ENCODE measurements at places on chromosomes 1 and 21.

DNA sequence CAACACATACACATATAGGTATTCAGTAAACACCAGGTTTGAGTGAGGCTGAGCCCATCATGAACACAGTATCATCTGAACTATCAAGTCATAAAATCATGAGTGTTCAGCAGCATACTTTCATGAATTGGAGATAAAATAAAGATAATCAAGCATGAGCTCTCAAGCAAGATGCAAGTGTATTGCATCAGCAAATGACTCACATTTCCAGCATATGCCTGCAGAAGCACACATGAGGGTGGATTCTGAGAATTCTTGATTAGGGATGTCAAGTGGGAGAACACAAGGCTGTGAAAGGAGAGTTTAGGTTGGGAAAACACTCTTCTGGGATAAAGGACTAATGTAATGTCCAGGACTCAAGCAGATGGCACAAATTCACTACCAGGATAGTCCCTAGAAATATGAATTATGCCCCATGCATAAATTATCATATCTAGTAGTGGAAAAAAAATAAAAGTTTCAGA, 299.2 kb downstream of the SRGAP2C start:
- peak; percentile 58 for DNase-seq

- no peak for DNase-seq
Measured at GRCh38 chr1:10217748-10218441, 7.5 kb downstream of the KIF1B start.

- DNase-seq, result no peak
Measured at GRCh38 chr21:25583370-25584130, 23.7 kb downstream of the MRPL39 start.

DNA sequence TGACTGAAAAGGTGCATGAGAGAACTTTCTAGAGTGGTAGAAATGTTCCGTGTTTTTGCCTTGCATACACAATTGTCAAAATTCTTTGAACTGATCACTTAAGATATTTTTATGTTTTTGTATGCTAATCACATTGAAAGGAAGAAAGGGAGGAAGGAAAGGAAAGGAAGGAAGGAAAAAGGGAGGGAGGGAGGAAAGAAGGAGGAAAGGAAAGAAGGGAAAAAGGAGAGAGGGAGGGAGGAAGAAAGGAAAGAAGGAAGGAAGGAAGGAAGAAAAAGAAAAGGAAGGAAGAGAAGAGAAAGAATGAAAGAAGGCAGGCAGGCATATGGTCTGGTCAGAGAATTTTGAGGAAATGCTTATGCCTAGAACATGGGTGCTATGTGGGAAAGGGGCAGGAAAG, 68.4 kb upstream of the PGBD5 start:
- no peak for DNase-seq

- DNase-seq, result peak; percentile 54
Measured at GRCh38 chr1:241985787-241986186, 13.1 kb downstream of the MAP1LC3C start.

GRCh38 chr1:241817956-241818612, 29.9 kb upstream of the EXO1 start:
- no peak for DNase-seq

- no peak for DNase-seq
Measured at GRCh38 chr1:106536741-106537140, 519.7 kb upstream of the PRMT6 start.

DNA sequence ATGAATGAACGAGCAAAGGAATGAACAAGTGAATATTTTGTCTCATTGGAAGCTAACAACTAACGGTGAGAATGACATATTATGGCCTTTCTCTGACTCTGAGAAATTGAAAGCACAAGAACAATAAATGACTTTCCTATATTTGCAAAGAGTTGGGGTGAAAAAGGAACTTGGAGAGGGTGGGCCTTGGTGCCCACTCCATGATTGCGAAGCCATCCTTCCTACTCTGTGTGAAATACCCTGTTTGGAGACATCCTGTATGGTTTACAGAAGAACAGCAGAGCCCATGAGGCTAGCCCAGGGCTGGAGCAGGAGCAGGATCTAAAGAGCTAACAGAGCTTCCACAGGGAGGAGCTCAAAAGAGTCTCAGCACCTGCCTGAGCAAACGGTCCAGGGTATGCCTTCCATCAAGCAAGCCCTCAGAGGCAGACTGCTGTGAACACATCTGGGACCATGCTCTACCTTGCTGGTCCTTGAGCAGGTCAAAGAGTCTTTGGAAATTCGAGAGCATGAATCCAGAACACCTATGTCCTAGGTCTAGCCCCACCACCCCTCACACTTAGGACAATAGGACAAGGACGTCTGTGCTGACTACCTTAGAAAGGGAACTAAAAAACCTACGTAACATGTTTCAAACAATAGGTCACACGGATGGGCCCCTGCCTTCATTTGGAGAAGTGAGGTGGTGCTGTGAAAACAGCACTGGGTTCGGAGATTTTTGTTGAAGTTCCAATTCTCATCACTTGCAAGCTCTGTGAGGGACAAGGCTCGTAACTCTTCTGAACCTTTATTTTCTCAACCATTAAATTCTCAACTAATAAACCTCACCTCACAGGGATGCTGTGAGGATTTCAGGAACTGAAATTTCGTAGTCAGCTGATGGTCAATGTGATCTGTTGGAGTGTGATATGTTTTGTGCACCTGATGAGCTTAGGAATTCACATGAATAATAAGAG, 377.4 kb downstream of the RRAGC start:
- no peak for DNase-seq

GRCh38 chr1:33123266-33123665, 42.3 kb downstream of the AZIN2 start:
- DNase-seq, result no peak

- no peak for DNase-seq
Measured at GRCh38 chr1:200527670-200528069, 92.9 kb downstream of the KIF14 start.

- no peak for DNase-seq
Measured at GRCh38 chr1:77659879-77660593, 22.4 kb downstream of the ZZZ3 start.

GRCh38 chr1:233240829-233241682, 54.5 kb downstream of the PCNX2 start:
- peak; percentile 74 for DNase-seq

DNA sequence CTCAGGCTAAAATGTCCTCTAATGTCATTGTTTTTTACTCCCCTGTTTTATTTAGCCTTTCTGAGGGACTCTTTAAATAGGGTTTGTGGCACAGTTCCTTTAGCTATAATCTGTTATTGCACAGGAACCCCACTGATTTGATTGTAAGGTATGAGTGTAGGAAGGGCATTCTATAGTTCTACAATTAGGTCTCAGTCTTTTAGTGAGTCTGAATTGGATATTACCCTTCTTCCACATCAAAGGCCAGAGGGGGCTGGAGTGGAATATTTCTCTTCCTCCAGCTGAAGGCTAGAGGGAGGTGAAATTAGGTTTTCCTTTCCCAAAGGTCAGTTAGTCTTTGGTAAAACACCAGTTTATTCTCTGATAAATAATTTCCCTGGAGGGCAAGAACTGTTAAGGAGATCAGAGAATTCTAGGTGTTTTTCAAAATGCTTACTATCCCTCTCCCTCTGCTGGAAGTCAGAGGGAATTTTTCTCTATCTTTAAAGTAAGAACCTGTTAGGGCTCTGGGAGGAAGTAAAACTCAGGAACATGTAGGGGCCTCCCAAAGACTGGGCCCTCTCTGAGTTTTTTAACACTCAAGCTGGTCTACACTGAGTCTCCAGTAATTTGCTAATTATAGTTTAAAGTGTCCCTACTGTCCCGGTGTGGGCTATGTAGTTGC, 176.3 kb upstream of the ZNHIT6 start:
- no peak for DNase-seq

- no peak for DNase-seq
Measured at GRCh38 chr1:221268295-221268694, 389.1 kb downstream of the HLX start.

GRCh38 chr1:106465666-106466065, 590.8 kb upstream of the PRMT6 start:
- DNase-seq, result no peak

- DNase-seq, result peak; percentile 13
Measured at GRCh38 chr21:46667741-46668380, 32.4 kb downstream of the PRMT2 start.

- no peak for DNase-seq
Measured at GRCh38 chr1:161900160-161900559, 123.5 kb downstream of the OLFML2B start.

DNA sequence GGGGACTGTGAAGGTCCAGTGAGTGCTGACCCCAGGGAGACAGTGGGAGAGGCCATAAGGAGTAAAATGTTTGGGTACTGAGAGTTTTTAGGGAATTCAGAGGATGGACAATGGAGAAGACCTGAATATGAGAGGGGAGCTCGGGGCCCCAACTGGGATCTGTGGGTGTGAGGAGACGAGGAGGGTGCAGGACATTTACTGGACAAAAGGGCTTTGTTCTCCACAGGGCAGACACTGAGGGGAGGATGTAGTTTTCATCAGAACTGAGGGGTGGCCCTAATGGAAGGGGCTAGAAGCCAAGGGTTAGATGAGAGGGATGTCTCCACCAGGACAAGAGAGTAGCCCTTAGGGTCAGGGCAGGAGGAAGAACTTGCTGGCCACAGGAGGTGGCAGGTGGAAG, 30.0 kb downstream of the TMCC2 start:
- DNase-seq, result no peak

All from muscle of back (tissue), 13 donors.